ENCODE measurements at places on chromosomes 6 and 20. TPM values are rescaled to one million over a fixed set of nuclear protein-coding genes. Genes with fewer than 3 reads are reported as not detected.

Gene DPPA5
- not detected for total RNA-seq

Gene DDX43
- 2.6 TPM for total RNA-seq

DNA sequence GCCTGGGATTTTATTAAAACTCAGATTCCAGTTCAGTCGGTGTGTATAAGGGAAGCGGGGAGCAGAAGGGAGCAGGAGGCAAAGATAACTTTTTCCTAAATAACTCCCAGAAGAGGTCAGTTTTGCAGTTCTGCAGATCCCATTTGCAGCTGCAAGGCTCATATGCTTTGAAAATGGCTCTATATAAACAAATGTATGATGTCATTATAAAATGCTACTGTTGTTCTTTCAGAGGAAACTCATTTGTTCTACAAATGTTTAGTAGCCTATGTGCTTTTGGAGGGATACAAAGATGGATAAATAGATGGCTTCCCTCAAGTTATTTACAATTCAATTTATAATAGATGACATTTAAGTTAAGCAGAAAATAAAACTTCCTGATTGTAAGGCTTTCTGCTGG lies 29.2 kb upstream of the DSP start:
- DNase-seq: no peak

GRCh38 chr6:71349976-71350615 lies 61.5 kb downstream of the OGFRL1 start:
- DNase-seq: no peak

DNA sequence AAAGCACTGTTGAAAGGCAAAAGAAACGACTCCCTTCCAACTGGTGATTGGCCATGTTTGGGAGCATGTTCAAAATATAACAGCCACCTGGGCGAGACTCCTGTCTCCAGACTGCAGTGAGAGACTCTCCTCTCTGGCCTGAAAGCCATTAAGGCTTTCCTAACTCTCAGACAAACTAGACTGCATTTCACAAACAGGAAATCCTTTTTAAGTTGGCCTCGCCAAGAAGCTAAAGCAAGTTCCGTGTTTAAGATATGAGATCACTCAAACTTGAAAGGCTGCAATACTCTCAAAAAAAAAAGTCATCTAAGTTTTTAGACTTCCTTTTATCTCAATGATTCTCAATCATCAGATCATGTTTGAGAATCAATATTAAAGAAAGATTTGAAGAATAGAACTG lies 117.0 kb downstream of the TFAP2A start:
- no peak for DNase-seq

GRCh38 chr20:56601166-56601565 lies 27.9 kb upstream of the TFAP2C start:
- DNase-seq: no peak

Gene HDGFL1
- not detected for total RNA-seq

- no peak for DNase-seq
These were observed 243.0 kb downstream of the BMP2 start for GRCh38 chr20:7010527-7010926.

DNA sequence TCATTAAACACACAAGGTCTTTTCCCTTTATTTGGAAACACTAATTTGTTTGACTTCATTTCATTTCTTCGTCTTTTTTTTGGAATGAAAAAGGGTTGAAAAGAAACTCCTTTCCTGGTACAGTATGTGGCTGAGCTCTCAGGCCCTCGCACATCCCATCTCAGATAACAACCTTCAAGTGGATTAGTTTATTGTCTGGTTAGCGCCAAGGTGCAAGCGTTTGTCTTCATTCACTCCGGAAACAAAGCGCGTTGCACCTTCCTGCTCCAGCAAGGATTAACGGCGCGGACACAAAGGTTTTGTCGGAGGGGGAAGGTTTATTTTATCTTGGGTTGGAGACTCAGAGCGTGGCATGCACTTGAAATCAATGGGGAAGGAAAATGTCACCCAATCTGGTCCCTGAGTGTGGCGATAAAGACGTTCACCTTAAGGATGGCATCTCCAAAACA lies 5.3 kb upstream of the NKX2-2 start:
- no peak for DNase-seq

DNA sequence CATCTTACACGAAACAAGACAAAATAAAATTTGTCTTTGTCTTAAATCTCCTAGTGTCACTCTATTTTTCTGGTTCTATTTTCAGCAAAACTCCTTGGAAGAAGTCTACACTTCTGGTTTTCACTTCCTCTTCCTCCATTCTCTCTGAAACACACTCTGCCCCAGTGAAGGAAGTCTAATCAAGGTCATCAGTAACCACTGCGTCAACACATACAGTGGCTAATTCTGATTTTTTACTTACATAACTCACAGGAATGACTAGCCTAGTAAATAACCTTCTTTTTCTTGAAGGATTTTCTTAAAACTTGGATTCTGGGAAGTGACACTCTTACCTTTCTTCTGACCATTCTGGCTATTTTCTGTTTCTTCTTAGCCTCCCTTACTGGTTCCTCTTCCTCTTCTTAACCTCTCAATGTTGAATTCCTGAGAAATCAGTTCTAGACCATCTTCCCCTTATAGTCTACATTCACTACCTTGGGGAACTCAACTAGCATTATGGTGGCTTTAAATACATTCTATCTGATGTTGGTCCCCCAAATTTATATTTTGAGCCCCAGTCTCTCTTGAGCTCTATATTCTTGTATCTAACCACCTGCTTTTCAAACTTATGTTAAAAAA lies 37.5 kb downstream of the AIG1 start:
- peak; percentile 65 for DNase-seq

DNA sequence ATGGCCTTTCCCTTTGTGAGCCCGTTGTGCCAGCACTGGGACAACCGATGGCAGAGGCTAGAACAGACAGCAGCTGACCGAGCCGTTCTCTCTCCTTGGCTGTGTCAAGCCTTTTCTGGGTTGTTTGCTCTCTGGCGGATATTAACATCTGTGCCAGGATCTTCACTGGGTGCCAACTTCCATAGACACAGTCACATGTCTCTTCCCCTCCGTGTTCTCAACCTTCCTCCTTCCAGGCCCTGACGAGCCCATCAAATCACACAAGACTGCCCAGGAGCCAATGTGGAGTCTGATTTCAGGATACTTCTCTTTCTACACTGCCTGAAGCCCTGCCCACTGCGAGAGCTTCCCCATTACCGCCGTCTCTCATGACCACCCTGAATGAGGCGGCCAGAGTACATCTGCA lies 111.0 kb upstream of the RALGAPA2 start:
- DNase-seq: no peak

DNA sequence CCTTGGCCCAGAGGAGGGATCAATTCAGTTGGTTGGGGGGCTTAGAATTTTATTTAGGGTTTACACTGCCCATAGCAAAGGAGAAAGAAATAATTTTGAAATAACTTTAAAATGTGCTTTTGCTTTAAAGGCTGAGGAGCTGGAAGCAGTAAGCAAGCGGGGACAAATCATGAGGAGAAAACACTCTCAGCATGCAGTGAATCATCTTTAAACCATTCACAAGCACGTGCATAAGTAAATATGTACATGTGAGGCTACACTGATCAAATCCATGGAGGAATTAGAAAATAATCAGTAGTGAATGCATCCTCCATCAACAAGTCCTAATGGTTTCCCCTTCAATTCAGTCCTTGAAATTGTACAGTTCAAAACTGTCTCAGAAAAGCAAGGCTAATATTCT lies 181.0 kb downstream of the MTFR2 start:
- DNase-seq: no peak

DNA sequence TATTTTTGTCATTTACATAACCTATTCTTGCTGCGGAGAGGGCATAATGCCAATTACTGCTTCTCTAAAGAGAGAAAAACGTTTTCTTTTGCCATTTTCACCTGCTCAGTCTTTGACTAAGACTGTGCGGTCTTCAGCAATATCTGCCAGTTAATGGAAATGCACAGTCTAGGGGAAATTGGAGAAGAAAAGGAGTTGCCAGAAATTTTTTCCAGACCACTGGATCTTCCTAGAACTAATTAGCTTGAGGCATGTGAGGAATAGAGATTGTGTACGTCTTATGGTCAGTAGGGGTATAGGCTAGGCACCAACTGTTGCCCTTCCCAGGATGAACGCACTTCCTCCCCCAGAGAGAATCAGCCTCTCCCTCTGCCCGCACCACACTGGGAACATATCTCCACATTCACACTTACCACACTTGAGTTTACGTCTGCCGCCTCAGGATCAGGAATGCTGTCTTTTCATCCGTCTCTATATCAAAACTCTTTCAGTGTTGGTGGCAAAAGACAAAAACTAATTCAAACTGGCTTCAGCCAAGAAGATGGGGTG lies 67.9 kb upstream of the E2F3 start:
- no peak for DNase-seq

Gene HLA-DQA2
- 173 TPM for total RNA-seq

DNA sequence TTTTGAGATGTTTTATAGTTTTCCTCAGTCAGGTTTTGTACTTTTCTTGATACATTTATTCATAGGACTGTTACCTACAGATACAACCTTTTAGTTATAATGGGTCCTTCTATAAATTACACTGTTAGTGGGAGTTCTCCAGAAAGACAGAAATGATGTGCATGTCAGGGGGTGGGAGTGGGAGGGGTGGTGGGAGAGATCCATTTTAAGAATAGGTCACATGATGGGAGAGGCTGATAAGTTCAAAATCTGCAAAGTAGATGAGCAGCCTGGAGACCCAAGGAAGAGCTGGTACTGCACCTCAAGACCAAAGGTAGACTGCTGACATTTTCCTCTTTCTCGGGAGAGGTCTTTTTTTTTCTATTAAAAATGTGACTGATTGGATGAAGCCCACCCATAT lies 408.0 kb upstream of the GJE1 start:
- no peak for DNase-seq

GRCh38 chr6:169641461-169642085 lies 60.3 kb downstream of the WDR27 start:
- DNase-seq: no peak

Gene UCKL1
- total RNA-seq: 106 TPM

Data from B cell (primary cell).